Activated T-helper 9 cell treated with anti-CD3 and anti-CD28 coated beads, Interleukin-2, amount 50 U/mL, for 16 hours (primary cell): ENCODE measurements at places on chromosomes 6 and 20.
A peak's percentile ranks its signal among the peaks of the same experiment; 100 is the strongest.

GRCh38 chr6:161370880-161371279, 97.0 kb upstream of the AGPAT4 start:
- DNase-seq: peak; percentile 53

- DNase-seq: no peak
Measured at GRCh38 chr20:61120595-61121515, 131.2 kb upstream of the CDH4 start.

- no peak for DNase-seq
Measured at GRCh38 chr6:114435985-114436384, 93.2 kb upstream of the HS3ST5 start.

GRCh38 chr20:58579819-58580473, 64.7 kb upstream of the APCDD1L start:
- no peak for DNase-seq

DNA sequence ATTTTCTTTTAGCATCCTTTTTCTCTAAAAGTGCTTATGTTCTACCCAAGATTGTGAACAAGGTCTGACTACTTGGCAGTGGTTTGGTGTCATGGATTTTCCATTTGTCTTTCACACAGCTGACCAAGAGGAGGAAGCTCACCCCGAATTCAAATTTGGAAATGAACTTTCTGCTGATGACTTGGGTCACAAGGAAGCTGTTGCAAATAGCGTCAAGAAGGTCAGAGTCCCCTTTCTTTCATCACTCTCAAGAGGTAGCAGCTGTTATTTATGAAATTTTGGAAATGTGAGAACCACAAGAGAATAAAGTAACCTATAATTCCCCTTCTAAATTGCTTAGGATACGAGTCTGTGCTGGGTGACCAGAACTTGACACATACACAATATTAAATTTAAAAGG, 113.0 kb upstream of the LAMP5 start:
- no peak for DNase-seq

DNA sequence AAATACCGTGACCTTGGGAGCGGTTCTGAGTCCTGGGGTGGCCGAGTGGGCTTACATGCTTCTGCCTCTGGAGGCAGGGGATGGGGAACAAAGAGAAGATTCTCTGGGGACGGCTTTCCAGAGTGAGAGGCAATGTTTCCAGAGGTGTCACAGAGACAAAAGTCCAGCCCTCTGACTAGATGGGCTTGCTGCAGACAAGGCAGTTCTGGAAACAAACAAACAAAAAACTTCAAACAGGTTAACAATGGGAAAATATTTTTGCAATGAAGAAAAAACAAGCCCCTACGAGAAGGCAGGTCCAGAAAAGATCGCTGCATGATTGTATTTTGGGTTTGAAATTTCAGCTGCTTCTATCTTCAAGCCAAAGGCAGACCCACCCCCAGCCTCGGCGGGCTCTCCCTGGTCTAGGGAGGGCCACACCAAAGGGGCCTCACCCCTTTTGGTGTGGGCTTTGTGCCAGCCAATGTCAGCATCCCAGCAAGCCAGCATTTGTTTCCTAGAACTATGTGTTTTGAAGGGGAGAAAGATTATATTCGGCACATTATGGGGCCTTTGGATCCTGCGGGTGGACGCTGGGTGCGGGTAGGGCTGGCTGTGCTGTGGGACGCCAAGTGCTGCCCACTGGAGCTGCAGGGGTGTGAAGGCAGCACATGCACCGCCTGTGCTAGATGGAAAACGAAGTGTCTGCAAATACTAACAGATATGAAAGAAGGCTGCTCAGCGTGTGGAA, 42.9 kb downstream of the RIOK1 start:
- DNase-seq: no peak

DNA sequence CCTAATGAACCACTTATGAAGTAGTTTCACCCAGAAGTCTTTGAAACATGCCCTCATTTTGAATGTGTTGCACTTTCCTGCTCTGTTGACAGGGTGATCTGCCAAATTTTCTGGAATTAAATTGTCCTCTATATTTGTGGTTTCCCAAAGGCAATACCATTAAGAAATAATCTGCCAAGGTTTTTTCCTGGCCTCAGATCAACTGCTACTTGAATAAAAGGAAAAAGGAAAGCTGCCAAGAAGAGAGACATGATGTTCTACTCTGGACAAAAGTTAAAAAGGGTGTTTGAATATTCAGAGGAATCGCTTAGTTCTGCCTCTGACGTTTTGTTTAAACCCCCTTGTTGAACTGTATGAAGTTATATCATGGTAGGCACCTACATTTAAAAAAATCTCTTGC, 37.4 kb upstream of the ARMH2 start:
- no peak for DNase-seq

GRCh38 chr20:6426287-6426891, 303.6 kb upstream of the FERMT1 start:
- no peak for DNase-seq

DNA sequence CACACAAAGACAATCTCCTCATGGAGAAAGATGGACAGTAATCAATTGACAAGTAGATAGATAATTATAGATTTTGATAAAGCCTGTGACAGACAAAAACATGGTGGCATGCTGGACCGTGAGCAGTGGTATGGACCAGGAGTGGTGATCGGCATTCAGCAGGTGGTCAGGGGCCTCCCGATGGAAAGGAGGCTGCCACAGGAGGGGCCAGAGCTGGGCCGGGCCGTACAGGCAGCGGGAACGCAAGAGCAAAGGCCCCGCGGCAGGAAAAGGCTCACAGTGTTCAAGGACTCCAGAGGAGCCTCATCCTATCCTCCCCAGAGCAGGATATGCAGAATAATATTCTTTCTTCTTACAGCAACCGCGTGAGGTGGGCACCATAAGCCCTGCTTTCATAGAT, 123.7 kb downstream of the EYA2 start:
- DNase-seq: no peak

GRCh38 chr20:38875175-38875993, 50.8 kb upstream of the FAM83D start:
- DNase-seq: peak; percentile 23

DNA sequence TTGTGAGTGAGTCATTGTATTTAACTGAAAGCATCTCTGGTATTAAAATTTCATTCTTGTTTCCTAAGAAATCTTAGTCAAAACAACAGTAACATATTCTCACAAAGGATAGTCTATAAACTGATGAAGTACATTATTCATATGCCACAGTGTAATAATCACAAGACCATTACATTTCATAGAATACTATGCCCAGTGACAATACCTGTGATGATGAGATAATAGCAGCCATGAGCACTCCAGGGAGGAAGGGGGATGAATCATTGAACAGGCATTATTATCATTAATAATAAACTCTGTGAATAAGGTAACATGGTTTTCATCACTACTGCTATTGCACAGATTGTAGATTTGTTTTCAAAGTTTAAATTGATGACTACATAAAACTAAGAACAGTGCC, 667.9 kb downstream of the EPM2A start:
- DNase-seq: no peak

DNA sequence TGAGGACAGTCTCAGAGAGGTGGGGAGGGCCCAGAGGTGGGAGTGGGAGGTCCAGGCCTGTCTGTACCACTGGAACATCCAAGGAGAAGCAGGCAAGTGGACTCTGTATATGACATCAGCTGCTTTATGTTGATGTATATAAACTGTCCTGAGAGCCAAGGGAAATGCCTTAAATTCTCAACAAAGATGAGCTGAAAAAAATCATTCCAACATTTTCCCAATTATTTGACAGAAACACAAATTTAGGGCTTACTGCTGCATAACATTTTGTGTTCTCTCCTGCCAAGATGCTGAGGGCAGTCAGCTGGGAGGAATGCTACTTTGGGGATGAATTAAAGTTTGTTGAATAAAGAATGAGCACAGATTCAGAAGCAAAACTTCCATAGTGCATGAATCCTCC, 52.8 kb downstream of the FOXC1 start:
- DNase-seq: no peak

- DNase-seq: no peak
Measured at GRCh38 chr6:168107191-168107983, 28.4 kb upstream of the FRMD1 start.

- DNase-seq: no peak
Measured at GRCh38 chr6:112786801-112787200, 439.7 kb downstream of the RFPL4B start.

GRCh38 chr20:63635431-63636141, 8.7 kb upstream of the GMEB2 start:
- no peak for DNase-seq

GRCh38 chr6:156686301-156686994, 90.7 kb upstream of the ARID1B start:
- DNase-seq: peak; percentile 10

DNA sequence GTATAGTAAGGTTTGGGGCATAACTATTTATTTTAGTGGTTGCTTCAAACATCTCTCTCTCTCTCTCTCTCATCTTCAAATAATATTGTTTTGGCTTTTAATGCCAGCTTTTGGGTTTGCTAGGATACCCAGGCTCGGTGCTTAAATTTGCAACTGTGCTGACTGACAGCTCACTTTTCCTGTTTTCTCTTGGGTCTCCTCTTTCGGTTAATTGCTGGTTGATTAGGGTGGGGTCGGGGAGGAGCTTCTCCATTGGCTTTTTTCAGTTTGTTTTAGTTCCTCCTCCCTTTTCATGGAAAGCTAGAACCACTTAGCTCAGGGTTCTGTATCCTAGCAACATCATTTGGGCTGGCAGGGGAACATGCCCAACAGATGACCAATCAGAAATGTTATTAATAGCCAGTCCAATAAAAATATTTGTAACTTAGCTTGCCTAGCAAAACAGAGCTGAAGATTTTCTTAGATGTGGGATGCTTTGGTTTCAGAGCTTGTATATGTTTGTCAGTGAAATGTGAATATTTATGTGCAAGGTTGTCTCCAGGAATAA, 11.3 kb downstream of the TFAP2B start:
- DNase-seq: no peak
